Mucosa of gallbladder (tissue), 1 donor: ENCODE measurements at places on chromosomes 6 and 20.

- DNase-seq = no peak
Measured at GRCh38 chr20:36465109-36466080, 75.9 kb upstream of the MYL9 start.

GRCh38 chr20:41011551-41012067 is 17.0 kb upstream of the TOP1 start:
- no peak for DNase-seq

DNA sequence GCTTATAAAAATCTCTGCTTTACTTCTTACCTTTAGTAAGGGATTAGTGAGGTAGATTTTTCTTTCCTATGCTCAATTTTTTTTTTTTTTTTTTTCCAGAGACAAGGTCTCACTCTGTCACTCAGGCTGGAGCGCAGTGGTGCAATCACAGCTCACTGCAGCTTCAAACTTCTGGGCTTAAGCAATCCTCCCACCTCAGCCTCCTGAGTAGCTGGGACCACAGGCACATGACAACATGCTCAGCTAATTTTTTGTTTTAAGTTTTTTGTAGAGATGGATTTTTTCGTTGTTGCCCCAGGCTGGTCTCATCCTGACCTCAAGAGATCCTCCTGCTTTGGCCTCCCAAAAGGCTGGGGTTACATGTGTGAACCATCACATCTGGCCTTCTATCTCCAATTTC is 58.9 kb upstream of the RREB1 start:
- DNase-seq = no peak

- no peak for DNase-seq
Measured at GRCh38 chr6:140271759-140272377, 897.4 kb upstream of the CITED2 start.

DNA sequence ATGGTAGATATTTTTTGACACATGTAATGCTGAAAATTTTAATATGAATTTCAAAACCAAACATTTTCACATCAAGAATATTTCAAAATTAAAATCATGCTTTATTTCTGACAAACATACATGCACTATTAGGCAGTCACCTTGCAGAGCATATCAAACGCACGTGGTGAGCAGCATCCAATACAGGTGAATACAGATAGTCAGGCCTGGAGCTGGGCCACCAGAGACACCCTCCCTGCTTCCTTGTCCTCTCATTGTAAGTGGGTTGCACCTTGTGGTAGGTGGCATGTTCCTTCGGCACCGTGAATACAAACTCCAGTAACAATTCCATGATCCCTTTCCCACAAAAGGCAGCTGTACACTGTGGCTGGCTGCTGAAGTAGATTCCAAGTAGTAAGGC is 8.9 kb downstream of the REV3L start:
- no peak for DNase-seq

DNA sequence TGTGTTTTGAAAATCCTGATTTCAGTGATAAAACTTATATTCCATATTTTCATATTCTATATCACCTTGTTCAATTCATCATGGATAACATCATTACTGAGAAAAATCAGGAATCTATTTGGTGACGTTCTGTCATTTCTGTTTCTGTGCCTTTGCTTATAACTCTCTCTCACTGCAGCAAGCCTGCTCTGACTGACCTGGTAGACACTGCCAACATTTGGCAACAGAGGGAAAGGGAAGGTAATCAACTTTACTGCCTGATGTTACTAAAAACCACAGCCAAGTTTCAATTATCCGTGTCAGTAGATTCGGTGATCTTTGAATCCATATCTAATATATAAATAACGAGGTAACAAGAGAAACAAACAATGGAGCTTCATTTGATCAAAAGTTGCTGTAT is 501.9 kb downstream of the LMBRD1 start:
- DNase-seq = no peak

- DNase-seq = no peak
Measured at GRCh38 chr6:156351346-156351966, 425.7 kb upstream of the ARID1B start.

DNA sequence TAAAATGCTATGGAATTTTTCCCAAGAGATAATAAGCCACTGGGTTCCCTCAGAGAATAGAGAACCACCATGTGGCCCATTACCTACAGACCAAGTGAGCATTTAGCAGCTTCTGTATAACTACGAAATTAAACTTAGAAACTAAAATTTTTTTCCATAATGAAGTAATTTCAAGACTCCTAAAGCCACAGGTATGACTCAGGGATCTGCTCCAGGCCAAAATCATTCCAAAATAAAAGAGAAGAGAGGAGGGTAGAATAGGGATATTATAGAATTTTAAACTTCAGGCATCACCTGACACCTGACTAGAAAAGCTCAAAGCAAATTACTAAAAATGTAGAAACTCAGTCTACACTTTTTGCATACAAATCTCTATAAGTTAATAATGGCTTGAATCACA is 108.9 kb upstream of the DST start:
- no peak for DNase-seq

DNA sequence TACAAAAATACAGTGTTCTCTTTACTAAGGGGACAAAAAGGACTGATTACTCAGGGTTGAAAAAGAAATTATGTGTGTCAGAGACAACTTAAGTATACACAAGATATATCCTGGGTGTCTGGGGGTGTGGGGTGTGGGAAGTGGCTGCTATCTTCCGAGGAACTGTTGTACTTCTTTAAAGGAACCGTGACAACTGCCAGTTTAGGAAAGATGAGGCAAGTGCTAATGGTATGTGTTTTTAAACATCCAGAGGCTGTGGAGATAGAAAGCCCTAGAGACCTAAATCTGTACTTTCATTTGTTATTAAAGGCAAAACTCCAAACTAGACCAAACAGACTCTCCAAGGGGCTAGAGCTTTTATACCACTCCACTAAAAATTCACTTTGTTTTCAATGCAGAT is 95.6 kb downstream of the SNAP25 start:
- no peak for DNase-seq

- DNase-seq = peak; percentile 65
Measured at GRCh38 chr6:79425589-79426311, 111.5 kb downstream of the LCA5 start.

DNA sequence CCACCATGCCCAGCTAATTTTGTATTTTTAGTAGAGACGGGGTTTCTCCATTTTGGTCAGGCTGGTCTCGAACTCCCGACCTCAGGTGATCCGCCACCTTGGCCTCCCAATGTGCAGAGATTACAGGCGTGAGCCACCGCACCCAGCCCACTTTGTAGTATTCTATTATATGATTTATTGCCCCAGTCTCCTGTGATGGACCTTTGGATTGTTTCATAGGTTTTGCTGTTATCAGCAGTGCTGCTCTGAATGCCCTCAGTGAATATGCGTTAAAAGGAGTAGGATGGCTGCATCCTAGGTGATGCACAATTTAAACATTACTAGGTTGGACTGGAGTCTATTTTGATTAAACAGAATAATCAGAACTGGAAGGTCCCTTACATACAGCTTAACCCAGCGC is 10.3 kb downstream of the ID1 start:
- no peak for DNase-seq

DNA sequence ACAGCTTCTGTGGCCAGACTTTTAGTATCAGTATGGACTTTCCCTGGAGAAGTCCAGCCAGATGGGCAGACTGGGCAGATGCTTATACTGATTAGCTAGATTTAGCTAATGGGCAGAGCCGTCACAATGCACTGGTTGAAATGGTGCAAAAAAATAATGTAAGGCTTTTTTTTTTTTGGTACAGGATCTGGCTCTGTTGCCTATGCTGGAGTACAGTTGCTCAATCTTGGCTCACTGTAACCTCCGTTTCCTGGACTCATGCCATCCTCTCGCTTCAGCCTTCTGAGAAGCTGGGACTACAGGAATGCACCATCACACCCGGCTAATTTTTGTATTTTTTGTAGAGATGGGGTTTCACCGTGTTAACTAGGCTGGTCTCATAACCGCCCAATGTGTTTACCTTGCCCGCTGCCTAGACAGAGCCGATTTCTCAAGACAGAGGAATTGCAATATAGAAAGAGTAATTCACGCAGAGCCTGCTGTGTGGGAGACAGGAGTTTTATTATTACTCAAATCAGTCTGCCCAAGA is 16.4 kb upstream of the KIFC1 start:
- peak; percentile 82 for DNase-seq

DNA sequence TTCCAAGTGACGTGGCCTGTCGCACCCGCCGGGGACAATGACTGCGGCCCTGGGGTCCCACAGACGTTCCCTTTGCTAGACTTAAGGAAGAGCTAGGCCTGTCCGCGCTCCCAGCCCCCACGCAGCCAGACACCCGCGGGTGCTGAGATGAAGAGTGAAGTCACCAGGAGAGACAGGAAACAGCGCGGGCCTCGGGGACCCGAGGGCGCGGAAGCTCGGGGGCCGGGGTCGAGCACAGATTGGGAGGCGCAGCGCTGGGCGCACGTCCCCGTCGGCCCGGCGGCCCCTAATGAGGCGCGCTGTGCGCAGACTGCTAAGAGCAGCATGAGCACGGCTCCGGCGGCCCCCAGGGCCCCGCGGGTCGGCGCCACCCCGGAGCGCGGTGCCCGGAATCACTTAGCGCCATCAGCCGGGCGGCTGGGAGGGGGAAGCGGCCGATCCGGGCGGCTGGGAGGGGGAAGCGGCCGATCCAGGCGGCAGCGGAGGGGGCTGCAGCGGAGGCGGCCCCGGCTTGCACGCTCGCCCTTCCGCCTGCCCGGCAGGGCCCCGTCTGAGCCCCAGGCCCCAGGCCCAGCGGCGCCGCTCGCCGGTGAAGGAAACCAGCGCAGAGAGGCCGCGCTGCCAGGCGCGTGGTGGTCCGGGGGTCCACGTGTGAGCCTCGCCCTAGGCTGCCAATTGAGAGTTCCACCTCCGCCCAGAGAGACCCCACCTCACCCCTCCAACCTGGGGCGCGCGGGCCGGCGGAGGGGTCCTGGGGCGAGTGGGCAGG is 8.3 kb upstream of the AVP start:
- DNase-seq = no peak

DNA sequence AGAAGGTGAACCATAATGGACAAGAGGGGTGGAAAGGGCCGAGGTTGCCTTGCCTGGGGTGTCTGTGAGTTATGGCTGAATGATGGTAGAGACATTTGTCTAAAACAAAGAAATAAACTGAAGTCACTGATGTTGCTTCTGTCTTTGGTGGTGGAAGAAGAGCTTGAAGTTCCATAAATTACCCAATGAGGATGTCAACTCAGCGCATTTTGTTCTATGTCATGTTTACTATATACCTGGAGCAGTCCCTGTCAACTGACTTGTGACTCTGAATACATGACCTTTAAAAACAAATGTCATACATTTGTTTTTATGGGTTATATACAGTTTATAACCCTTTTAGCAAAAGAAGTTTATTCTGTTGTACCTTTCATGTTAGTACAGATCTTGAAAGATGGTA is 2.0 kb downstream of the EFHC1 start:
- DNase-seq = no peak

DNA sequence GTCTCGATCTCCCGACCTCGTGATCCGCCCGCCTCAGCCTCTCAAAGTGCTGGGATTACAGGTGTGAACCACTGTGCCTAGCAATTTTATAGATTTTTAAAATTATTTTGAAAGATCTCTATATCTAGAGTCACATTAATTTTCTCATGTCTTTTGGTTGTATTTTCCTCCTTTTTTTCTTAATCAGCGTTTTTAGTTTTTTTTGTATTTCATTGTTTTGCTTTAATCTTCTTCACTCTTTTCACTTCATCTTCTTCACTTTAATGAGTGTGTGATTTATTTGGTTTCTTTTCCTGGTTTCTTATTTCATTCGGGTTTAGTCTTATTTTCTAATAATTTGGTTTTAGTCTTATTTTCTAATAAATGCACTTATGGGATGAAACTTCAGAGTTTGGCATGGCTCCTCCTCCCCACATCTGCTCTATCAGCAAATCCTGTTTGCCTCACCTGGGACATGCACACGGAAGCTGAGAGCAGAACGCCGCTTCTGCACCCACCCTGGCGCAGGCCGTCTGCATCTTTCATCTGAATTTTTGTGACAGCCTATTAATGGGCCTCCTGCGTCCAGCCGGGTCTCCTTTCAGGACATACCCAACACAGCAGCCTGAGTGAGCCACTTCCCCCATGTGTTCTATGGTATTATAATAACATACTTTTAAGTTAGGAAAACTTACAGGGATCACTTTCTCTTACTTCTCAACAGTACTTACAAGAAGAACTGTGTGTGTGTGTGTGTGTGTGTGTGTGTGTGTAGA is 35.5 kb downstream of the DTD1 start:
- no peak for DNase-seq

DNA sequence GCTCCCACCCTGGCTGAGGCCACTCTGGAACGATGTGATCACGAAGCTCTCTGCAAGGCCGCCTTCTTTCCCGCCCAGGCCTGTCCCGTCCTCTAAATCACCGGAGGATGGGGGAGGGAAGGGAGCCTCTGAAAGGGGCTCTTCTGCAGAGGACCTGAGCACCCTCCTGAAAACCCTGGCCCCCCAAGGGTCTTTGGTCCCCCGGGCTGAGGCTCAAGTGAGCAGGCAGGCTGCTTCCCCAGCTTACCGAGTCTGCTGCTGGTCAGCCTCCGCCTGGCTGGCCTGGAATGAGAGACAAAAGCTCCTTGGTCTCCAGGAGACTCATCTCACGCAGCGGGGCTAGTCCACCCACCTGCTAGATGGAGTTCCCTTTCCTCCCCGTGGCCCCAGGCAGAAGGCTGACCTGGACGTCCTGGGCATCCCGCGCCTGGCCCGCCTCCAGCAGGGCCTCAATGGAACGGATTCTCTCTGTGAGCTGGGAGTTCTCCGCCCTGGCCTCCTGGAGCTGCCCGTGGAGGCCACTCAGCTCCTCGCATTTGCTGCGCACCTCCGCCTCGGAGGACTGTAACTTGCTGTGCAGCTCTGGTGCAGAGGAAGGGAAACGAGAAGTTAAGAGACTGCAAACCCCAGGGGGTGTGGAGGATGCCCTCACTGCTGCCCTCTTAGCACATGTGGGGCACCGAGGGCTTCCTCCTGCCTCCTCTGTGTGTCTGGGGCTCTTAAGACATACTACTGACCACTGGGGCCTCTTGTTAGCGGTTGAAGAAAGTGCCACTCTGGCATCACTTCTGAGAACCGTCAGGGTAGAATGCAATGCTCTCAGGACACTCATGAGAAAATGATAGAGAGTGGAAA is 54.7 kb downstream of the RRBP1 start:
- DNase-seq = no peak

- DNase-seq = no peak
Measured at GRCh38 chr6:61868507-61869080, 417.4 kb downstream of the KHDRBS2 start.

DNA sequence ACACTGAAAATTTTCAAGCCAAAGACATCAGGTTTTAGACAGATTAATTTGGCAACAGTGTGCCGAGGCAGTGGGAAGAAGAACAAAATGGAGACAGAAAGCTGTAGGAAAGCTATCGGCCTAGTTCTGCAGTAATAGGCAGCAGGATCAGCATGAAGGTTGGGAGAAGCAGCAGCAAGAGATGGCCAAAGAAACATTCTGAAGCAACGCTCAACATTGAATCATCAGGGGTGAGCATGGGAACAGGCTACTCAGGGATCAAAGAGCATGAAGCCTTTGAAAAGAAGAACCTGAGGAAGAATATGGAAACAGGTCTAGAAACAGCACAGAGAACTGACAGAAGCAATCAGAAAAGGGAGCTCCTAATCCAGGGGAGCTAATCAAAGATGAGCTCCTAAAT is 7.1 kb upstream of the DST start:
- no peak for DNase-seq

- no peak for DNase-seq
Measured at GRCh38 chr6:109424946-109425345, 15.5 kb downstream of the PPIL6 start.
